ENCODE measurements at places on chromosomes 3 and 15.

- no peak for DNase-seq
Measured at GRCh38 chr3:195119461-195120266, 151.3 kb downstream of the XXYLT1 start.

- no peak for DNase-seq
Measured at GRCh38 chr3:111252779-111253178, 181.2 kb downstream of the NECTIN3 start.

GRCh38 chr3:34185301-34185700 is 386.9 kb downstream of the PDCD6IP start:
- no peak for DNase-seq

GRCh38 chr3:149015393-149015792 is 24.1 kb downstream of the GYG1 start:
- no peak for DNase-seq

DNA sequence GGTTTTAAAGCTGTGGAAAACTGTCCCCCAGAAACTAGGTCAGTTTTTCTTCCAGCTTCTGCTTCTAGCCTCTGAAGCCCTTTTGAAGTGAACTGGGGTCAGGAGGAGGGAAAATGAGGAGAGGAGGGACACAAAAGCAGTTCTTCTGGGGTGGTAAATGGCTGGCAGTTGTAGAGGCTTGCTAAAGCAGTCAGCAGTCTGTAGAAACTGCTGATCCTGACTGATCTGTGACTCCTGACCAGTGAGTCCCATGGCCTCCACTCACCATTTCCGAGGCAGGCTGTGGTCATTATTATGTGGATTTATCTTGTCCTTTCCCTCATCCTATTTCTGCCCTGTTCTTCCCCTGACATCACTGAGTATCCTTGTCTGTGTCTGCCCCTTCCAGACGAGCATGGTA is 276.4 kb upstream of the ROPN1 start:
- DNase-seq = no peak

GRCh38 chr15:34242331-34242710 is 17.5 kb downstream of the EMC4 start:
- no peak for DNase-seq

GRCh38 chr15:61079529-61079928 is 149.6 kb downstream of the RORA start:
- no peak for DNase-seq

- no peak for DNase-seq
Measured at GRCh38 chr3:185137821-185138220, 15.0 kb downstream of the C3orf70 start.

DNA sequence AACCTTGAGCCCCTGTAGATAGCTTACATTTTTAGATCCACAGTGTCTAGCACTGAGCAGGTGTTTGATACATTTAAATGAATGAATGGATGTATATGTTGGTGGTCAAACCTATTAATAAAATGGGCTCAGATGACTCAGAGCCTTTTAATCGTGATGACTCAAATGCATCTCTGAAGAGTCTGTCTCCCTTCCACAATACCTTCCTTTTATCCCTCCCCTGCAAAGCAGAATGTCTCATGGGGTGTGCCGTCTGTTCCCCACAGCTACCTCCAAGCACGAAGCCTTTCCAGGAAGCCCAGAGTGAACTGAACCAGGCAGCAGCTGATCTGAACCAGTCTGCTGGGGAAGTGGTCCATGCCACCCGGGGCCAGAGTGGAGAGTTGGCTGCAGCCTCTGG is 303.5 kb upstream of the TPM1 start:
- DNase-seq = no peak

DNA sequence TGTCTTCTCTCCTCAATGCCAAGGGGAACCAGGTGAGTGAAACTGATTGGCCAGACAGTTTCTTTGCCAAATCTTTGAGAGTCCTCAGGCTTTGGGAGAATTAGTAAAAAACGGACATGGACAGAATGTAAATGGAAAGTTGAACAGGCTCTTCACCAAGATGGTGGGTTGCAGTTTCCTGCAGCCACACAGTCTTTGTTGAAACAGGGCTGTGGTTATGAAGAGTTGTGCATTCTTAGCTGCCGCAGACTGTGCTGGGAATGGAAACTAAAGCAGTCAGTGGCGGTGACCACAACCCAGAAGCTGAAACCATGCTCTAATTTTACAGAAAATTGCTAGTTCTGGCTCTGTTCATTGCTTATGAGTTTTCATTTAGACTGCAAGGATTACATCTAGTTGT is 42.1 kb upstream of the TASOR start:
- DNase-seq = peak; percentile 20

- no peak for DNase-seq
Measured at GRCh38 chr15:48777645-48778330, 33.1 kb downstream of the CEP152 start.

DNA sequence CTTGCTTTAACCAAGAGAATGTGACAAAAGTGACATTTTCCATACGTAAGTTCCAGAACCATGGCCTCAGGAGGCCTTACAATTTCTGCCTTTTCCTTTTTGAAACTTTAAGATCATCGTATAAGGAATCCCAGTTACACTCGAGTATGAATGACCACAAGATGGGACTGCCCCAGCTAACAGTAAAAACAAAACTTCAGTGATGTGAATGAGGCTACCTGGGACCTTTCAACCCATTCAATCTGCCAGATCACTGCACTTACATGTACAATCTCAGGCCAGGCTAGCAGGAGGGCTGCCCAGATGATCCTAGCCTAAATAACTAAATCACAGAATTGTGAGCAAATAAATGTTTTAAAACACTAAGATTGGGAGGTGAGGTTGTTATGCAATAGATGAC is 328.8 kb downstream of the CNTN6 start:
- DNase-seq = no peak

DNA sequence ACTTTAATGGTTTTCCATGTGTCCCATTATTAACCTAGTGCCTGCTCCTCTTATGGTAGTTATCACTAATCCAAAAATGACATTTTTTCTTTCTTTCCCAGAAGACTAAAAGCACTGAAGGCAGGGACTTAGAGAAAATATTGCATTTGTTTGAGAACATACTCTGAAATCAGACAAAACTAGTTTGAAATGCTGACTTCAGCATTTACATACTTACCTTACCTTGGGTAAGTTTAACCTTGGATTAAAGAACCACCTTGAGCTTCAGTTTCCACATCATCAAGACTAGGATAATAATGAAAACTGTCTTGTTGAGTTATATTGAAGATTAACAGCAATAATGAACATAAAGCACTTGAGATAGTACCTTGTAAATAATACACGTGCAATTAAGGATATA is 413.0 kb downstream of the SOX2 start:
- no peak for DNase-seq

GRCh38 chr3:10518506-10519150 is 13.2 kb upstream of the ATP2B2 start:
- DNase-seq = no peak

- no peak for DNase-seq
Measured at GRCh38 chr15:80431635-80432344, 27.6 kb downstream of the ARNT2 start.

DNA sequence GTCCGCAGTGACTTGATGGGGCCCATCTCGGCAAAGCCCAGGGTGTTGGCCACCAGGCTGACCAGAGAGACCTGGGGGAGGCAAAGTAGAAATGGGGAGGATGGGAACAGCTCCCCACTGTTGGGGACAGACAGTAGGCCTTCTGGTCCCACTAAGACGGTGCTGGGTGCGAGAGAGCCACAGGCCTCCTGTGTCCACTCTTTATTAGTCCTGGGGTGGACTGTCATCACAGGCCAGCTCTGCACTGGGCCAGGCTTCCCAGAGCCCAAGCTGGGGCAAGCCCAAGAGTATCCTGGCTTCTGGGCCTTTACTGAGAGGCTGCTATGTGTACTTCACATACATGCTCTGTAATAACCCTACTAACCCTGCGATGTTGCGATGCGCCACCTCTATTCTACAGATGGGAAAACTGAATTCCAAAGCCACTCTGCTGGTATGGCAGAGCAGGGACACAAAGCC is 66.4 kb downstream of the EXOG start:
- no peak for DNase-seq

GRCh38 chr3:19226479-19226878 is 78.2 kb downstream of the KCNH8 start:
- no peak for DNase-seq

DNA sequence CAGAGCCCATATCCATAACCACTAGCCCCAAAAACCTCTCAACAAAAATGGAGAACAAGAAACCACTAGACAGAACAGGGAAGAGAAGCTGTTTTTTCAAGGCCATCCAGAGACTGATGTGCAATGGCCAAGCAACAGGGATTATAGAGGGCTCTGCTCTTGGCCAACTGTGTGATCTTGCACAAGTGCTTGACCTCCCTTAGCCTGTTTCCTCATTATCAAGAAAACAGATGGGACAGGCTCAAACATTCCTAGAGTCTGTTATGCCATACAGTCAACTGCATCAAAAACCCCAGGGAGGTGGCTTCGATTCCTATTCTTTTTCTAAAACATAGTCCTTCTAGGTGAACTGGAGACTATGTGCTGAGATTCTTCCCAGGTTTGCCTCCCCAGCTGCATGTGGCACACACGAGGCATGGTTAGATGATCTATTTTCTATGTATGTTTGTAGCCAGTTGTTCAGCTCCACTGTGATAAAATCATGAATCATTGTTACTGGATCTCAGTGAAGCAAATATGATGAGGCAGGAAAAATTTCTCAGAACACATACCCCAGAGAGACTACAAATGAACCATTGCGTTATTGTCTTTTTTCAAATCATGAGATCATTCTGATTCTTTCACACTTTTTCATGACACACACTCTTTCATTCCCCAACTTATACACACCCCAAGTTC is 132.9 kb upstream of the TGFBR2 start:
- DNase-seq = no peak

DNA sequence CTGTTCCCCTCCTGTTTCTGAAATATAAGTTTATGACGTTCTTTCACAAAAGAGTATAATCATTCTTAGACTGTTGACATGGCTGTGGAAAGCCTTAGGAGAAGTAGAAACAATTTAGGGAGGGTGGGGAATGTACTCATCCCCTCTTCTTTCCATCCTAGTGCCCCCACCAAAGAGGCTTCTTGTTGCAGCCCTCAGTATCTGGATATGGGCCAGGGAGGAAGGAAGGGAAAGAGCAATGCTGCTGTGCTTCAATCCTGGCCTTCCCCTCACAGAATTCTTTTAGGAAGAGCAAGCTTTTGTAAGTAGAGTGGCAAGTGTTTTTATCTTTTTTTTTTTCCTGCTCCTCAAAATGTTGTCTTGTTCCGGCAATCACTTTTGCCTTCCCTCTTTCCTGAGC is 1.7 kb downstream of the INAFM2 start:
- DNase-seq = no peak

- DNase-seq = no peak
Measured at GRCh38 chr3:62525281-62525680, 151.9 kb upstream of the FEZF2 start.

DNA sequence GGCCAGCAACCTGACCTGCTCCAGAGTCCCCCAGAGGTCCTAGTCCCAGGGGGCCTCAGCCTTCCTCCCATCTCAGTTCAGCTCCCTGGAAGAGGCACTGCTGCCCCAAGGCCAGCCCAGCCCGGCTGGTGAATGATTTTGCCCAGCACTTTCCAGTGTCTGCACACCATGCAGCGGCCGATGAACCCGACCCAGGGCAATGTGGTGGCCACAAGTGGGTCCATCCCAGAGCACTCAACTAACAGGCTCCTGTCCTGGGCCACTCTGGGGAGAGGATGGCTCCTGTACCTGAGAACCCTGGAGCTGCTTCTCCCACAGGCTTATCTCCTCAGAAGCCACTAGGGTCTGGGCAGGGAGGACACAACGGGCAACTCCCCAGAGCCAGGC is 39.2 kb downstream of the PTPN23 start:
- no peak for DNase-seq

- DNase-seq = no peak
Measured at GRCh38 chr3:170740726-170741591, 129.0 kb downstream of the RPL22L1 start.

- no peak for DNase-seq
Measured at GRCh38 chr3:46183330-46183729, 24.8 kb downstream of the CCR1 start.

GRCh38 chr15:96959501-96959900 is 629.0 kb downstream of the NR2F2 start:
- no peak for DNase-seq

GRCh38 chr3:94241986-94242385 is 179.1 kb downstream of the NSUN3 start:
- DNase-seq = no peak

DNA sequence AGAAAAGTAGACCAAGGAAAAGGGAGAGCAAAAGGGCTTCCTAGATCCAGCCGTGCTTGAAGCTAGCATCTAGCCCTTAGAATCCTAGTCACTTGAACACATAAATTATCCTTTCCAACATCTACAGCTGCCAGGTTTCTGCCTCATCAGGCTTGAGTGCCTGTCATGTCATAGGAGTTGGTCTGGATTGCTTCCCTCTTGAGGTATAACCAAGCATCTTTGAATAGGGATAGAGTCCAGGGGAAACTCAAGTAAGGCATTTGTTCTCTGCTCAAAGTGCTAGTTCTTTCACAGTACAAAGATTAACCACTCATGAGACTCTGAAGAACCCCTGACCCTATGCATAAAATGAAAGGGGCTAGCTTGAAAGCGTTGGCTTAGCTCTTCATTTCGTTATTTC is 72.3 kb downstream of the SLCO3A1 start:
- DNase-seq = no peak

DNA sequence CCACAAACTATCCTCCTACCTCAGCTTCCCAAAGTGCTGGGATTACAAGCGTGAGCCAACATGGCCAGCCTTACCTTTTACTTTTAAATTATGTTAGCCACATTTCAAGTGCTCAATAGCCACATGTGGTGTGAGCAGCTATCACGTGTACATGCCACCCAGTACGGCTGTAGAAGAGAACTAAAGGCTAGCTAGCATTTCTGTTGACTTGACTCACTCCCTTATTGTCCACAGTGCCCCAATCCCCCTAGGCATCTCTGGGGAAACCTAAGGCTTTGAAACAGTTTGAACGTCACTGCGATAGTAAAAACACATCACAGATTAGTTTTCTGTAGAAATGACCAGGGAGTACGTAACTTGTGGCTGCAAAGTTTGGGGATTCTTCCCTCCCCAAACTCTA is 12.0 kb downstream of the C15orf40 start:
- no peak for DNase-seq

- no peak for DNase-seq
Measured at GRCh38 chr3:158748237-158748828, 16.1 kb upstream of the RARRES1 start.

GRCh38 chr15:93056836-93057235 is 32.2 kb downstream of the RGMA start:
- no peak for DNase-seq

- no peak for DNase-seq
Measured at GRCh38 chr3:98657457-98657856, 64.0 kb upstream of the CPOX start.

All from effector memory CD4-positive, alpha-beta T cell (primary cell).